ENCODE measurements at places on chromosomes 11 and 22.

GRCh38 chr11:65560555-65561418, 2.6 kb upstream of the LTBP3 start:
- DNase-seq = peak; percentile 74

- DNase-seq = no peak
Observed at GRCh38 chr22:23119494-23120414, 22.0 kb downstream of the RSPH14 start.

DNA sequence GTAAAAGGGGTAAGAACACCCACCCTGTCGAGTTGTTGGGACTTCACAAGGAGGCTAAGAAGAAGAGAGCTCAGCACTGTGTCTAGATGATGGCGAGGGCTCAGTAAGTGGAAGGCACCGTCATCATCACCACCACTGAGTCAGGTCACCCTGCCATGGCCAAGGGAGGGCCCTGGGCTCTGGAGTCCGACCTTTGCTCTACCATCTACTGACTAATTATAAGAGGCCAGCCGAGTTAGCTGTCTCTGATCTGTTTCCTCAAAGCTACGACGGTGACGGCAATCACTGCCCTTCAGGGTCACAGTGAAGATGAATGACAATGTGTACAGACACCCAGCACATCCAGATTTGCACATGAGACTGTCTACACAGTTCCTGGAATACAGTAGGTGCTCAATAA, 29.3 kb downstream of the KIAA0930 start:
- no peak for DNase-seq

GRCh38 chr11:93939084-93939760, 81.9 kb upstream of the HEPHL1 start:
- DNase-seq = no peak

GRCh38 chr11:27616711-27617110, 83.5 kb downstream of the BDNF start:
- no peak for DNase-seq

GRCh38 chr11:36022882-36023281, 79.0 kb downstream of the LDLRAD3 start:
- no peak for DNase-seq

GRCh38 chr11:26778000-26778757, 56.3 kb upstream of the SLC5A12 start:
- DNase-seq = no peak

GRCh38 chr11:33605703-33606102, 94.9 kb downstream of the C11orf91 start:
- DNase-seq = no peak

Measured in testis (tissue), 5 donors.